ENCODE measurements at places on chromosomes 6 and 20.

- DNase-seq: no peak
Observed at GRCh38 chr20:56796345-56796744, 167.2 kb downstream of the TFAP2C start.

DNA sequence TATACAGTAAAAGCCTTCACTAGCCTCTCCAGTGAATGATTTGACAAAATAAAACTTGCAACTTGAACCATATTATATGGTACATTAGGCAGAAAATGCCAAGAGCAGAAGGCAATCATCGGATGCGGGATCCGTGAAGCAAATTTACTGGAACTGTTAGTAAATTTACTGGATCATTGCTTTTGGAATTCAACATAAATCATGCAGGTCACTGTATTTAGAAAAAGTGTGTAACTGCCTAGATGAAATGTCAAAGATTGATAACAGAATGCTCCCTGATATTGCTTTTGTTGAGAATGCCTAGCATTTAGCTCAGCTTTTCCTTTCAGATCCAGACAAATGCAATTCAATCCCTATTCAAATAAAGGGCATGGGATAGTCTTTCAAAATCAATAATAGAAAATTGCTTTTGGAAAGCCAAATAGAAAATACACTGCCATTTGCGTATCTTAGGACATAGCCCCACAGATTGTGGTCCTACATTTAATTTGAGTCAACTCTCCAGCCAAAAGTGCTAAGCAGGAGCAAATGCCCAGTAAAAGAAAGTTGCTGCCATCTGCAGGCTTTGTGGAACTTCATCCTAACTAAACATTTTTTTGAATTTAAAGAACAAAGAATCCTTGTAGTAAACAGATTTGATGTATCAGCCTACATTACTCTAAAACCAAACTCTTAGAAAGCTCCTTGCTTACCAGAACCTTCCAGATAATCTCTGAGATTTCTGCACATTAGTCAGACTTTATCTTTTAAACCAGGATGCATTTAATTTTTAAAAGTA, 109.5 kb upstream of the HSF2 start:
- DNase-seq: peak; percentile 46

- DNase-seq: no peak
Observed at GRCh38 chr6:5838656-5839396, 167.9 kb downstream of the NRN1 start.

- no peak for DNase-seq
Observed at GRCh38 chr20:59385480-59385879, 85.1 kb downstream of the EDN3 start.

DNA sequence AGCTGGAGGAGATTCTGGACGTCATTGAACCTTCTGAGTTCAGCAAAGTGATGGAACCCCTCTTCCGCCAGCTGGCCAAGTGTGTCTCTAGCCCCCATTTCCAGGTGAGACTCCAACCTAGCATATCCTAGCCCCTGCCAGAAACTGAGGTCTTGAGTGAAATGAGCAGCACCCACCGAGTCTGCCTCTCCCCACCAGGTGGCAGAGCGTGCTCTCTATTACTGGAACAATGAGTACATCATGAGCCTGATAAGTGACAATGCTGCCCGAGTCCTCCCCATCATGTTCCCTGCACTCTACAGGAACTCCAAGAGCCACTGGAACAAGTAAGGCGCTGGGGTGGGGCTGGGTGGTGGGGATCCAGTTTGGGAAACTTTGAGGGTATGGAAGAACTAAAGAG, 4.6 kb downstream of the MEA1 start:
- peak; percentile 19 for DNase-seq

DNA sequence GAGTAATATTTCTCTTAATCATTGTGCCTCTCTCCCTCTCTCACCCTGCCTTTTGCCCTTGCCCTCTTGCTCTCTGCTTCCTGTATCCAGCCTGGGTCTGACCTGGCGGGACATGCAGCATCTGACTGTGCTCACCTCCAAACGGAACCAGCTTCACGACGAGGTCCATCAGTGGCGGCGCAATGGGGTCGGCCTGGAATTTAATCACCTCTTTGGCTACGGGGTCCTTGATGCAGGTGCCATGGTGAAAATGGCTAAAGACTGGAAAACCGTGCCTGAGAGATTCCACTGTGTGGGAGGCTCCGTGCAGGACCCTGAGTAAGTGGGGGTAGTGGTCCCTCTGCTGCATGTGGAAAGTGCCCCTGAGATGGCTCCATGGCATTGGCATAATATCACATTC, 65.9 kb downstream of the BFSP1 start:
- DNase-seq: no peak

DNA sequence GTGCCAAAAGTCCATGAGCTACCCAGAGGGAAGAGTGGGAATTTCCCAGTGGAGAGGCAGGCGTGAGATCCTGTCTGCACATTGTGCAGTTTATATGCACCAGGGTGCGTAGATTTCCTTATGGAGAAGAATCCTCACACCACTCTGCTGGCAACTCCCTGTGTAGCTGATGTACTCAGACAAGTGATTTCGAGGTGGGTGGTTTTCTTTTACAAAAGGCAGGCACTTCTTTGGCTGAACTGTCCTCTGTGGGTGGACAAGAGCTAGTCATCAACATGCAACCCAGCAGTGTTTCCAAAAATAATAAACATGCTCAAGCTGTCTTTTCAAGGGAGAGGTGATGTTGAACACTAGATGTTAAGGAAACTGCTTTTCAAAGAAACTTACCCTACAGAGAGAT, 121.7 kb upstream of the NXT1 start:
- DNase-seq: peak; percentile 82

DNA sequence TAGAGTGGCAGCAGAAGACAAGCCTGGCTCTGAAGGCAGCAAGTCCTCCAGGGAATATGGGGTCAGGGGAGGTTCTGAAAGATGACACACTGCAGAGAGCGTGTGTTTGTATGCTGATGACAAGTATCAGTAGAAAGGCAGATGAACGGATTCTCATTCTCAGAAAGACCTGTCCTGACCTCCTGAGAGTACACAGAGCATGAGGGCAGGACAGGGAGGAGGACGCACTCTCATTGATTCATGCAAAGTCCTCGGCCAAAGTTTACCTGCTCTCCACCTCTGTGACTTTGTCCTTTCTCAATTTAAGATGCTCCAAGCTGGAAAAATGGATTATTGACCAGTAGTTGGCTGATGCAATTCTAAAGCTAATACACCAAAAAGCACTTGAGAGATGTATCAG, 156.7 kb downstream of the LPA start:
- no peak for DNase-seq

DNA sequence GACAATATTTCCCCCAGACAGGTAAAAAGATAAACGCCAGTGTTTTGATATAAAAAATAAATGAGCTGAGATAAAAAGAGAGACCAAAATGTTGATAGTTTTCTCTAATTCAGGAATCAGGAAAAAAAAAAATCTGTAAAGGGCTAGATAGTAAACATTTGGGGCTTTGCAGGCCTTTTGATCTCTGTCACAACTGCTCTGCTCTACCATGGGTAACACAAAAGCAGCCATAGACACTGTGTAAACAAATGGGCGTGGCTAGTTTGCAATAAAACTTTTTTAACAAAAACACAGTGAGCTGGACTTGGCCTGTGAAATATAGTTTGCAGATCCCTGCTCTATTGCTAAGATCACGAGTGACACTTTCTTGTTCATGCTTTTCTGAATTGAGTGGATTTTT, 219.1 kb upstream of the STXBP5 start:
- no peak for DNase-seq

GRCh38 chr6:1609041-1609647, 571 bp upstream of the FOXC1 start:
- DNase-seq: peak; percentile 20

DNA sequence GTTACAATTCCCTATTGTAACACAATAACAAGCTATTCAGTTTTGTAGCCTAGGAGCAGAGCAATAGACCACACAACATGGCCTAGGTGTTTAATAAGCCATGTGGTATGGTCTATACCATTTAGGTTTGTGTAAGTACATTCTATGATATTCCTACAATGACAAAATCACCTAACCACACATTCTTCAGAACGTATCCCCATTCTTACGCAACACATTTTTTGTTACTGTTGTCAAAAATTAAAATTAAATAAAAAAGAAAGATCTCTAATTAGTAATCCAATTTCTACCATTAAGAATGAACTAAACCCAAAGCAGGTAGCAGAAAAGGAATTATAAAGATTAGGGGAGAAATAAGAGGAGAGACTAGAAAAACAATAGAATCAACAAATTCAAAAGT, 44.0 kb downstream of the RANBP9 start:
- DNase-seq: no peak

- DNase-seq: no peak
Observed at GRCh38 chr6:14635195-14635594, 517.6 kb downstream of the CD83 start.

DNA sequence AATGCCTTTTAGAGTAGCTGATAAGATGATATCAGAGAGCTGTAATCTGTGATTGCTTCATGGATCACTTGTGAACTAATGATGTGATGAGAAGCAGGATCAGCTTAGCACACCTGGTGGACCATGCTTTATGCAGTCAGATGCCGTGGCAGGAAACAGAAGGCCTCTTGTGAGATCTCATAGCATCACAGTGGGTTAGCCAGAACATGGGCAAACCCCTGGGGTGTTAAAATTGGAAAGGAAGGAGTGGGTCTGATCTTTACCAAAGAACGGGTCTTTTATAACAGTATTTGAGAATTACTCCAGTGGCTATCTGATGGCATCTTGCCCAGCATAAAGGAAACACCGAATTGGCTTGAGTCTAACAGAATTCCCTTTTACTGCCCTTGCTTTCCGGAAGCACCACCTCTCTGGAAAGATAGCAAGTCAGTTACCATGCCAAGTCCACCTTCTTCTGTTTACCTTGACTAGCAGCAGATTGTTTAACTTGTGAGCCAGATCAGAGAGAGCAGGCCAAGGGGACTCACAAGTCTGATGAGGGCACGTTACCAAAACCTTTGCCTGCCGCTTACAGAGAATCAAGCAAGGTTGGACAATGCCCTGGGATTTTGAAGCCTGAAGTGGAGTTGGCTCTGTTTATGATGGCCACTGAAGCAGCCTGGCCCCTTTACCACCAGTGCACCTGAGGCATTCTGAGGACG, 20.9 kb upstream of the SRF start:
- DNase-seq: no peak

GRCh38 chr6:67221226-67221625, 1413.9 kb upstream of the ADGRB3 start:
- DNase-seq: no peak

- no peak for DNase-seq
Observed at GRCh38 chr6:161152907-161153662, 120.8 kb downstream of the AGPAT4 start.

- DNase-seq: no peak
Observed at GRCh38 chr6:20954315-20954714, 420.1 kb downstream of the CDKAL1 start.

GRCh38 chr6:49898904-49899566, 32.7 kb upstream of the CRISP1 start:
- no peak for DNase-seq

DNA sequence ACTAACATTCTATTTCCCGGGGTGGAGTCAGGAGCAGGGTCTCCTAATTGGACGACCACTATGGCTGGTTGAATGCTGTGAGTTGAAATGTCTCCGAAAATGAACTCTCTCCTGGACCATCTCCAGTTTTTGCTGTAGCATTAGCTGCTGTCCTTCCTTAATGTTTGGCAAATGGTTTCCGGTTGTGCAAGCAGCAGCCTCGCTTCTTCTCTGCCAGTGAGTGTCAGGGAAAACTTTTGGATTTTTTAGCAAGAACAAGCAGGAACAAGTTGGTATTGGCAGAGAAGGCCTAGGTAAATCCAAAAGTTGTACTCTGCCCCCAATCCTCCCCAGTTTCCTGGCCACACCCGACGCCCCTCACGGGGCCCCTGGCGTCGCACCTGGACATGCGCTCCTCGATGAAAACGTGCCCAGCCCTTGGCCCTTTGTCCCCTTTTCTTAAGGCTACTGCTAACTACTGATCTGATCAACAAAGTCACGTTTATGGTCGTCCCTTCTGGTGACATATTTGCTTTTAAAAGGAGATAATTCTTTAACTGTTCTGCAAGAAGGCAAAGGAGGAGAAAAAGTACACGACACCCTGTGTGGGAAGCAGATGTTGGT, 103.2 kb downstream of the ARMC2 start:
- DNase-seq: no peak

DNA sequence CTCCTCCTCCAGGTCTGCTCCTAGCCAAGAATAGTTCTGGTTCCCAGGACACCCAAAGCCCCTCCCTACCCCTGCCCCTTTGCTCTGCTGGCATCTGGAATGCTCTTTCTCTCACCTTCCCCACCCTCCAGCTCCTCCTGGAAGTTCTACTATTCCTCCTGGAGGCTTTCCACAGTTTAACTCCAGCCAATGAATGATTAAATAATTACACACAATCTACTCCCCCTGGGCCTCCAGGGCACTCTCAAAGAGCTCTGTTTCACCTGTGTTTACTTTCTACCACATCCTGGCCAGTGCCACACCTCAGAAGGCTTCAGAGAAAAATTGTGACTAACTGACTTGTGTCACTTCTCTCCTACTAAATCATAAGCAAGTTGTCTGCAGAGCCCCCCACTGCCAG, 36.2 kb downstream of the GCM1 start:
- DNase-seq: no peak

DNA sequence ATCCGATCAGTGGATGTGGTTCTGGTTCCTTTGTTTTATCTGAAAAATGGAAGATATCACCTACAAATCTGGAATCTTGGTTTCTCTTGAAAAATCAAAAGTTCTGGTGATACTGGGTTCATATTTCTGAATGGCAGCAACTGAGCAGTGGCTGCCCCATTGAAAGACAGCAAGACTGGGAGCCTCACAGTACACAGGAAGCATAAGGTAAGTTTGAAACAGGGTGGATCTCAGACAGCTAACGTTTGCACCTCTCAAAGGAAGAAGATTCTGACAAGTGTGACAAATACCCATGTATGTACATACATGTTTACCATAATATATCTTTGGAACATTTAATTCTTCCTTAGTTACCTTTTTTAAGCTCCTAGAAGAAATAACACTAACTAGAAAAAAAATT, at the start of gene SAMD3:
Gene SAMD3, minus strand, starts transcription at position 177 of the 400 bp plus-strand sequence. CDS start 7,678 bp downstream, outside the sequence.
- no peak for DNase-seq

DNA sequence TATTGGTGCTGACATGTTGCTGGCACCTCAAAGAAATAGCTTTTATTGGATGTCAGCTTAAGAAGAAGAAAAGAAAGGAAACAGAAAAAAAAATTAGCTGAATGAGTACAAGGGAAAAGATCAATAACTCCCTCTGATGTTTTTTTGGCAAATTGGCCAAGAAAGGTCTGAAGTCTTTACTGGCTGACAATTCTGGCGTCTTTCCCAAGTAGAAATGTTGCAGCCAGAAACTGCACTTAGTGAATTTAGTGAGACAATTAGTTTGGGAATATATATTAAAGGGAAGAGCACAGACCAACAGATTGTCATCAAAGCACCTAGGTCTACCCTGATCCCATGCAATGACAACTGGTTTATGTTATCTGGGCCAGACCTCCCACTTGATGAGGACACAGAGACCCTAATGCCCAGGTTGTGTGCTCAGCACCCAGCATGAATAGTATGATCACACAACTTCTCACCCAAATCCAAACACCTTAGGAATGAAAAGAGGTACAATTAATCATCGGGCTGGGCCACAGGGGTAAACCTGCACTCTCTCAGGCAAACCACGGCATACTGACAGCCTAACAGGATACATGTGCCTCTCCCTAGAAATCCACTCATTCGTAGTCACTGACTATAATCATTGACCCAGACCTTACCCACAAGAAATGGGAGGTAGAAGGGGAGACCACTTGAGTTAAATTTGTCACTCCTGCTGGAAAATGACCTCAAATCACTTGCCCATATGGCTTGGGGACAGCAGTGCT, 612.3 kb upstream of the ARID1B start:
- DNase-seq: no peak
